Right renal pelvis (tissue), 4 donors: ENCODE measurements at places on chromosomes 12 and 14.
A peak's percentile ranks its signal among the peaks of the same experiment; 100 is the strongest.

DNA sequence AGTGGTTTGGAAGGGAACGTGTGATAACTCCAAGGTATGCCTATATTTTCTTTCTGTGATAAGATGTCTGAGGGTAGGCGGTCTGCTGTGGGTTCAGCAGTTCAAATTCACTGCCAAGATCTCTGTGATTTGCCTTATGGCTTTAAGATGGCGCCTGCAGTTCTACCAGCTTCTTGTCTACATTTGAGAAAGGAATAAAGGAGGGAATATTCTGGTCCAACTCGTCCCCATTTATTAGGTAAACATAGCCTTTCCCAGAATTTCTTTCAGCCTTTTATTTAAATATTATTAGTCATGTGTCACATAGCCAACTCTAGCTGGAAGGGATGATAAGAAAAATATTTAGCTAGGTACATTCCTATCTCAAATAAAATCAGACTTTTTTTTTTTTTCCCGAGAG lies 48.8 kb downstream of the KCNJ8 start:
- no peak for DNase-seq

- no peak for DNase-seq
Observed at GRCh38 chr12:123306200-123306599, 34.5 kb upstream of the CDK2AP1 start.

DNA sequence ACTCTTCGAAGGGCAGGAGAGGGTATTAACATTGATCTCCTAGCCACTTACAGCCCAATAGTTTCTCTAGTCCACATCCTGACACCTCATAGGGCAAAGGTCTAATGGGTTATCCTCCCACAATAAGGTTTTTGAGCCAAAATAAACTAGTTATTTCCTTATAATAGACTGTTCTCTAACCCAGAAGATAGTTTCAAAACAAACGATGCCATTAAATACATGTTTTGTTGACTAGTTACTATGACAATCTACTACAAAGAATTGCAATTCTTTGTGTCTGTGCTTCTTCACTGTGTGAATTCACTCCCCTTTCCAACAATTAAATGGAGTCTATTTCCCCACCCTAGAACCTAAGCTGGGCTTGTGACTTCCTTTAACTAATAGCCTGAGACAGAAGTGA lies 6.4 kb upstream of the ACTR10 start:
- DNase-seq, result no peak

DNA sequence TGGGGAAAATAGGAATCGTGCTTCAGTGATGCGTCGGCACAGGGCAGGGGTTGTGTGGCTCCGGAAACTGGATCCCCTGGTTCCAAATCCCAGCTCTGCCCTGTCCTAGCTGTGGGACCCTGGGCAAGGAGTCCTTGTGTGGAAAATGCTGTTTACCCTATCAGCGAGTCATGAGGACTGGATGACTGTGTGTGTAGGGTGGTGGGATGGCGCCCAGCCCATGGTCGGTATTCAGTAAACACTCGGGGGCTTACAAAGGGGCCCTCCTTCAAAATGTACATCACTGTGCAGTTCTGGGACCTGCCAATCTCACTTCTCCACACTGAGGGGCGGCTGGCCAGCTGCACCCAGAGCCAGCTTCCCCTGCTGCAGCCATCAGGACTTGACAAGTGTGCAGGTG lies 24.4 kb downstream of the BRI3BP start:
- no peak for DNase-seq

- no peak for DNase-seq
Observed at GRCh38 chr12:80679346-80680131, 27.9 kb upstream of the MYF6 start.

- DNase-seq, result no peak
Observed at GRCh38 chr14:92670643-92671366, 77.6 kb downstream of the LGMN start.

- DNase-seq, result peak; percentile 13
Observed at GRCh38 chr12:66409195-66409871, 107.0 kb downstream of the HELB start.

DNA sequence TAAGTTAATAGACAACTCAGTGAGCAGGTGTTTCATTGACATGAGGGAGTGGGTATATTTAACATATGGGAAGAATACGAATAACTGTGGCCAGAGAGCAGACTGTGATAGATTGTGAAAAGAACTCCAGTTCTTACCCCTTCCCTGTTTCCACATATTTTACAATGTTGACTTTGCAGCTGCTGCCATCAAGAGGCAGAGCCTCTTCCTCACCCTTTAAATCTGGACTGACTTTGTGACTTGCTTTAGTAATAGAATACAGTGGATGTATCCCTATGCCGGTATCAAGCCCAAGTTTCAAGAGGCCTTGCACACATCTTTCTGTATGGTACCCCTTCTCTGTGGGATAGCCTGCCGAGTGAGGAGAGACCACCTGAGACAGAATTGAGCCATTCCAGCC lies 356.7 kb downstream of the ETNK1 start:
- DNase-seq, result no peak

GRCh38 chr12:39441963-39442830 lies 723 bp downstream of the KIF21A start:
- DNase-seq, result peak; percentile 32

- no peak for DNase-seq
Observed at GRCh38 chr14:55500219-55500701, 59.8 kb upstream of the TBPL2 start.

DNA sequence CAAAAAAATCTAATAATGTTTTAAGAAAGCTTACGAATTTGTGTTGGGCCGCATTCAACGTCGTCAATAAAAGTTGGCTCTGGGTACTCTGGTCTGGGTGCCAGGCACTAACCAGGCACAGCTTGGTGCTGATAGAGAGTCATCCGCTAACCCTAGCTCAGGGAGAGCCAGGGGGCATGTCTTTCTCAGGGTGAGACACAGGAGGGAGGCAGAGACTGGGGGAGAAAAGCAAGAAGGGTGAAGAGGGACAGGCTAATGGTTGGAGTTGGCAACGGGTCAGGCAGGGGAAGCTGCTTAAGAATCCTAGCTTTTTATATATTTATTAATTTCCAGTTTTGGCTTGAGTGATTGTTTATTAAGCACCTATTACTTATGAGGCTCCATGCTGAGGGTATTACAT lies 105.0 kb downstream of the CMKLR1 start:
- no peak for DNase-seq

DNA sequence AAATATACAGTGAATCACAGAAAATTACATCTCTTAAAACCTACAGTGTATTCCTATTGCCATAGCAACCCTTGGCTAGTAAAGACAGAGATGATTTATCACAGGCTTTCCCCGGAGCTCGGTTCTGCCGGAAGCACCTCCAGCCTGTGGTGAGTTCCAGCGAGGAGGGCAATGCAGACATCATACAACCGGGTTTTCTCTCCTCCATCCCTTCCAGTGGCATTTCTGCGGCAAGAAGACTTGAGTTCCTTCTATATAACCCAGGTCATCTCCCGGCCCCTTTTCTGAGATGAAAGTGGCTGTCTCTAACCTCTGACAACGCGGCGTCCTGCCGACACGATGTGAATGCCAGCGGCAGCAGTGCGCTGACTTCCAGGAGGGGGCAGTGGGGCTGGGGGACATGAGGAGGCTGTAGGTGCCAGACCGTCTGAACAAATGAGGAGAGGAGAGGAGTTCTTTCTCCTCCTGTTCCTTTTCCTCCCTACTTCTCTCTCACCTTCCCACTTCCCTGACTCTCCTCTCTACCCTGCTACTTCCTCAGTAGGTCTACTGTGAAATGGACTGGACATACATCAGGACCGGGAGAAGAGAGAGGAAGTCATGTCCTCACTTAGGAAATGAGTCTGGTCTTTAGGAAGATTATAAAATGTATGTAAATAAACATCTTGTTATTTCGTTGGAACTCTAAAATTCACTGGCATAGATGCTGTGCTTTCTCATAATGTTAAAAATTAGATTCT lies 68.6 kb upstream of the MAX start:
- no peak for DNase-seq

- DNase-seq, result no peak
Observed at GRCh38 chr14:91888641-91889476, 21.5 kb upstream of the TC2N start.

DNA sequence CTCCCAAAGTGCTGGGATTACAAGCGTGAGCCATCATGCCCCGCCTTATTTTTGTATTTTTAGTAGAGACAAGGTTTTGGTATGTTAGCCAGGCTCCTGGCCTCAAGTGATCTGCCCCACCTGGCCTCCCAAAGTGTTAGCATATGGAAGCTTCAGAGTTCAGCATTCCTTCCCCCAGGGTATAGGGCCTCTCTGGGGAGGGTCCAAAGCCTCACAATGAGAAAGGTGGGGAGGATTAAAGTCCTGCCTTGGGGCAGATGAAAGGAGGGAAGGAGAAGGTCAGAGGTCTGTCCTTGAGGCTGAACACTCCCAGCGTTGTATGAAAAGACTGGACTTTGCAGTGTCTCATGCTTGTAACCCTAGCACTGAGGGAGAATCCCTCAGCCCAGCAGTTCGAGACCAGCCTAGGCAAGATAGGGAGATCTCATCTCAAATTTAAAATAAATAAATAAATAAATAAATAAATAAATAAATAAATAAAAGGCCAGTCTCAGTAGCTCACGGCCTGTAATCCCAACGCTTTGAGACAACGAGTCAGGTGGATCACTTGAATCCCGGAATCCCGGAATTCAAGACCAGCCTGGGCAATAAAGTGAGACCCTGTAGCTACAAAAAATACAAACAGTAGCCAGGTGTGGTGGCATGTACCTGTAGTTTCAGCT lies 22.0 kb upstream of the RCOR1 start:
- no peak for DNase-seq

DNA sequence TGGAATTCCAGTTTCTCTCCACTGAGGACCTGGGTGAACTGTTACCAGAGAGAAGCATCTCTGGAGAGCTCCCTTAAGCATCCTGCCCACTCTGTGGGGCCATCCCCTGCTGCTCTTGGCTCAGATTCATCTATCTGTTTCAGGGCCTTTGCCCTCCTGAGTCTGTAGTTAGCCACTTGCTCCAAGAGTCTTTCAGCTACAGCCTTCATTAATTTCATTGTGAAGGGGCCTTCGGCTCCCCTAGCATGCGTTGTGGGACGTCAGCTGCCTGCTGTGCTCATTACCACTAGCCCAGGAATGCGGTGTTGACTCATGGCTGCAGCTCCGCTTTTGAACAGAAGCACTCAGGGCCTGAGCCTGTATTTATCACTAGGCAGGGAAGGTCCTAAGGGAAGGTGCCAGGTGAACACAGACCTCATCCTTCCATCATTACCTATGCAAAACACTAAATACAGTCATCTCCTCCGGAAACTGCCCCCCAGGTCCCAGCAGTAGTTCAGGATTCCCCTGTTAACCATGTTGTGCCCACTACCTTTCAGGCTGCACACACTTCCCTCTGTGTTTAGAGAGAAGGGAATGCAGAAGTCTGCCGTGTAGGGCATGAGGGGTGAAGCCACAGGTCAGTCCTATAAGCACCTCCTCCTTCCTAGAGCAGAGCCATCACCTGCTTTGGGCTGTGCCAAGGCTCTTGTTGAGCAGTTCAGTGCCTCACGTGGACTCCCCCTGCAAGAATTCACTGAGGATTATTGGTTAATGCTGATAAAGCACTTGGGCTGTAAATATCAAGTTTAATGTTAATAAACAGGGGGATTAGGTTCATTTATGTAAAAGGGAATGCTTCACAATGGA lies 191.4 kb downstream of the CACNA1C start:
- no peak for DNase-seq

DNA sequence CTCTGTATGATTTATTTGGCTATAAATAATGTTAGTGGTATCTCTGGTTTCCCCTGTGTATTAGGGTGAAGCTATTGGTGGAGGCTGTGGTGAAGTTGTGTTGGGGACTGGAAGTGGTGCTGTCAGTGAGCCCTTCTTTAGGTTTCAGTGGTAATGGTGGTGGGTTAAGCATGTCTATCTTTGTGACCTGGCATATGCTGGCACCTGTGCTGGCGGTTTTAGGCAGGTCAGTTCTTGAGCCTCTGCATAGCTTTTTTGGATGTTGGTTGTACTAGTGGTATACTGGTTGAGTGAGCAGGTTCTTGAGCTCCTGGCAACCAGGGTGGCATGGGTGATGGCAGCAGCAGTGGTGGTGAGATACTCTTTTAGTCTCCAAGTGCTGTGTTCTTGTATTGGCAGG lies 161.9 kb upstream of the CAND1 start:
- no peak for DNase-seq

- no peak for DNase-seq
Observed at GRCh38 chr12:130074661-130075406, 87.4 kb upstream of the FZD10 start.

GRCh38 chr12:71400481-71400880 lies 39.1 kb upstream of the LGR5 start:
- DNase-seq, result no peak

DNA sequence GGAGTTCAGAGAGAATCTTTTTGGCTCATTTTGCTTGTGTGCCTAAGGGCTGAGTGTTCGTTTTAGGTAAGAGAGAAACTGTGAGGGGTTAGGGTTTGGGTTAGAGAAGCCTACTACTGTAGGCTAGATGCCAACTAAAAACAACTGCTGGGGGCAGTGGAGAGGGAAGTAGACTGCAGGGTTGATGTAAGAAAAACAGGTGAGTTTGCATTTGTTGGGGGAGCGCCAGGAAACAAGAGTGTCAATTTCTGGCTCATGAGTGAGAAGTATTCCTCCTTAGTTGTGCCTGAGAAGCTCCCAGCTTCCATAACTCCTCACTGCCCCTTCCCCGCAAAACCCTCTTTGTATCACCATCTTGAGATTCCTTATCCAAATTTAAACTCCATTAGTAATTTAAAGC lies 92.3 kb downstream of the DERA start:
- no peak for DNase-seq

DNA sequence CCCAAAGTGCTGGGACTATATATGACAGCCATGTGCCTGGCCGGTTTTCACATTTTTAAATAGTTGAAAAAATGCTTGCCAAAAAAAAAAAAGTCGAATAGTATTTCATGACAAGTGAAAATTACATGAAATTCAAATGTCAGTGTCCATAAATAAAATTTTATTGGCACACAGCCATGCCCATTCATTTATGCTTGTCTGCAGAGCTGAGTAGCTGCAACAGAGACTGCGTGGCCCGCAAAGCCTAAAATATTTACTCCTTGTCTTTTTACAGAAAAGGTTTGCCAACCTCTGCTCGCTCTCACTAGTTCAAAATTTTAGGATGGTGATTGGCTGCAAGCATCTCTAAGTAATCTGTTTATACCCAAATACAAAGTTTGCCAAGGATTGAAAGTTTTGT lies 49.2 kb downstream of the TESC start:
- no peak for DNase-seq

- no peak for DNase-seq
Observed at GRCh38 chr12:62730649-62731048, 204.3 kb downstream of the PPM1H start.

- DNase-seq, result no peak
Observed at GRCh38 chr12:46533723-46534122, 161.2 kb upstream of the SLC38A2 start.

GRCh38 chr12:4943067-4943937 lies 33.6 kb downstream of the KCNA1 start:
- DNase-seq, result no peak

GRCh38 chr12:84653482-84653881 lies 259.1 kb downstream of the SLC6A15 start:
- no peak for DNase-seq

GRCh38 chr12:79451978-79452377 lies 238.8 kb downstream of the PAWR start:
- no peak for DNase-seq
